ENCODE measurements at places on chromosomes 11 and 22. TPM values are rescaled to one million over a fixed set of nuclear protein-coding genes. Genes with fewer than 3 reads are reported as not detected.

The A4GALT gene
- 0.52 TPM for total RNA-seq

The GP1BB gene
- not detected for total RNA-seq

The MYBPC3 gene
- total RNA-seq, result not detected

The TANGO2 gene
- total RNA-seq, result 36.7 TPM

The ARHGEF12 gene
- 61.1 TPM for total RNA-seq

- no peaks in the 10 kb centered on the region for H3K27me3 ChIP-seq
- H3K27ac ChIP-seq, result peak overlapping the region; percentile 58
- no peak for DNase-seq
- H3K36me3 ChIP-seq, result peaks cover 56% of the 10 kb centered on the region
- peaks cover 42% of the 10 kb centered on the region for H3K4me1 ChIP-seq
These were observed 24.3 kb upstream of the ADSL start for GRCh38 chr22:40322021-40322420.

DNA sequence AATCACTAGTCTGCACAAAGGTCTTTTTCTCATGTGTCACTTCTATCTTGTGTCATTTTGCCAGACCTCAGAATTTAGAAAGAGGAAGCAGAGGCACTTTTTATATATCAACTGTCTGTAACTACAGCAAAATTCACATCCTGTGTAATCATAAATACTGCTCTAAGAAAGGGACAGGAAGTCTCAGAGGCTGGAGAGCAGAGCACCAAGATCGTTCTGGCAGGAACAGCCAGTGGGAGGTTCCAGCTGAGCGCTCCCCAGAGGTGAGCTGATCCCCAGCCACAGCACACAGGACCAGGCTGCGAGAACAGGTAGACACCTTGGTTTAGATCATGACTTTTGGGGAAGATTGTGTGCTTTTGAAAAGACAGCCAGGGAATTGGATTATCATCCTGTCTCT, at the start of gene MS4A7:
TSS of gene MS4A7 (plus strand) at position 179 of the 400 bp plus-strand sequence. CDS start 4,610 bp downstream, outside the sequence.
- peaks cover 10% of the 10 kb centered on the region for H3K4me1 ChIP-seq
- H3K4me3 ChIP-seq, result no peak within 1 kb of the TSS
- no peak within 1 kb of the TSS for H3K27ac ChIP-seq
- DNase-seq, result no peak

DNA sequence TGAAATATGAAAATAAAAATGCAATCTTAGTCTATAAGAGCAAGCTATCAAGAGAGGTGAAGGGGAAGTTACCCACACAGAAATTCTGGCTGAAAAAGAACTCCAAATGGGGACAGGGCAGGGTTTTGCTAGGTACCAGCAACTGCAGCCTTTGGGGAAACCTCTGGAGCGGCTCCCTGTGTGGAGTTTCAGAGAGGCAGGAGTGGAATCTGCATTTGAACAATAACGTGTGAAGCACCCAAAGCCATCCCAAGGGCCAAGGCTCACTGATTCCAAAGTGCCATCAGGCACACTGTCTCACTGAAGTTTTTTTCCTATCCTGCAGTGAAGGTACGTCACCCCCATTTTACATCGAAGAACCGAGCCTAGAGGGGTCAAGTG, 87.8 kb downstream of the KCNC1 start:
- H3K4me1 ChIP-seq, result no peaks in the 10 kb centered on the region
- no peak overlapping the region for H3K4me3 ChIP-seq
- no peak for DNase-seq
- H3K27ac ChIP-seq, result no peak overlapping the region

DNA sequence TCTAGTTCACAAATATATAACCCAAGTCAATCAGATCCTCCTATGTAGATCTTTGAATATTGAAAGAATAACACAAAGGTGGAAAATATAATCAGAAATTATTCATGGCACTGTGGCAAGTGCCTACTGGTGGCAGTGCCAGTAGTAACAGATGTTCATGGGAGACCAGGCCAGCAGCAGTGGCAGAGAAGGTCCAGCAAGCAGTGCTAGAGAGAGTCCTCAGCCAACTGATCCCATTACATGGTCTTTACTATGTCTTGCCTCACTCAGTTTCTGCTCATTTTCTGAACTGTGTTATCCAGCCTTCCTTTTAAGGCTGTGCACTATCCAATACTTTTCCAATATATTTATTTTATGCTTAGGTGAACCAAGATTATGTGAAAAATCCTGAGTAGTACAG, 124.9 kb downstream of the MRTFA start:
- no peak for DNase-seq

GRCh38 chr22:23381661-23382427, 198.2 kb downstream of the IGLL1 start:
- H3K27me3 ChIP-seq, result peaks cover 3% of the 10 kb centered on the region
- no peak overlapping the region for H3K27ac ChIP-seq
- no peaks in the 10 kb centered on the region for H3K4me1 ChIP-seq
- no peaks in the 10 kb centered on the region for H3K36me3 ChIP-seq

DNA sequence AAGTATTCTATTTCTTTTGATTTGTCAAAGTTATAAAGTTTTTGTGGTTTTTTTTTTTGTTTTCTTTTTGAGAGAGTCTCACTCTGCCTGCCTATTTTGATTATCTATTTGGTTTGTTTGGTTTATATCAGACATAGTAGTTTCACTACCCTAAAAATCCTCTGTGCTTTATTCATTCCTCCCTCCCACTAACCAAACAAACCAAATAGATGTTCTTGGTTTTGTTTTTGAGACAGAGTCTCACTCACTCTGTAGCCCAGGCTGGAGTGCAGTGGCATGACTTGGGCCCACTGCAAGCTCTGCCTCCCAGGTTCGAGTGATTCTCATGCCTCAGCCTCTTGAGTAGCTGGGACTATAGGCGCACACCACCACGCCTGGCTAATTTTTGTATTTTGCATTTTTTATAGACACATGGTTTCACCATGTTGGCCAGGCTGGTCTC, 67.9 kb downstream of the ENTHD1 start:
- H3K27ac ChIP-seq, result peak overlapping the region; percentile 25
- H3K4me1 ChIP-seq, result peaks cover 17% of the 10 kb centered on the region
- H3K27me3 ChIP-seq, result peaks cover 19% of the 10 kb centered on the region
- H3K36me3 ChIP-seq, result peaks cover 2% of the 10 kb centered on the region
- peak; percentile 50 for DNase-seq

DNA sequence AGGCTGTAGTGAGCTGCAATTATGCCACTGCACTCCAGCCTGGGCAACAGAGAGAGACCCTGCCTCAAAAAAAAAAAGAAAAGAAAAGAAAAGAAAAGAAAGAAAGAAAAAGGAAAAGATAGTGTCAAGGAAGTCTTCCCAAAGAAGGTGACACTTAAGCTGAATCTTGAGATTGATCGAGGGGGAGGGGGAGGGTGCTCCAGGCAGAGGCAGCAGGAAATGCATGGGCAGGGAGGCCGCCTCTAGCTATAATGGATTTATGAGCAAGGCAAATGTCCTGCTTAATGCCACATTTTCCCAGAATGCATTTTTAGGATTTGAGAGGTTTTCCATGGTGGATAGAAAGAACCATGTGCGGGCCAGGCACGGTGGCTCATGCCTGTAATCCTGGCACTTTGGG, 13.8 kb upstream of the DDB2 start:
- DNase-seq, result no peak
- no peaks in the 10 kb centered on the region for H3K4me1 ChIP-seq
- no peak overlapping the region for H3K4me3 ChIP-seq
- peaks cover 21% of the 10 kb centered on the region for H3K27me3 ChIP-seq
- no peak overlapping the region for H3K27ac ChIP-seq
- H3K36me3 ChIP-seq, result no peaks in the 10 kb centered on the region

DNA sequence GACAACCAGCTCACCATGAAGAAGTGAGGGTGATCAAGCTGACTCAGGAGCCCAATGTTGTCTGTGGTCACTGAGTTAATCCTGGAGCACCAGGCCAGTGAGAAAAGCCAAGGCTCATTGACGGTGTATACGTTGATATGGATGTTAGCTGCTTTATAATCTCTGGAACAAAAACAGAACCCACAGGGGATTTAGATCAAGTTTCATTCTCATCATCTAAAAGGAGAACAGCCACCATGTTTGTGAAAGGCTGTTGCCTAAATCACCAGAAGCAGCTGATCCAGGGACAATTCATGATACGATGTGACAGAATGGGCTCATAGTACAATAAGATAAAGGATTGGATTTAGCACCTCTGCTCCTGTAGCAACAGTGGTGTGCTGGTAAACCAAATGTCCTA, 68.5 kb downstream of the GDPD4 start:
- DNase-seq, result no peak
- no peaks in the 10 kb centered on the region for H3K36me3 ChIP-seq
- no peaks in the 10 kb centered on the region for H3K4me1 ChIP-seq
- H3K27me3 ChIP-seq, result peaks cover 16% of the 10 kb centered on the region
- no peak overlapping the region for H3K27ac ChIP-seq
- H3K4me3 ChIP-seq, result no peak overlapping the region

GRCh38 chr11:57638005-57638781, 11.5 kb downstream of the YPEL4 start:
- H3K36me3 ChIP-seq, result no peaks in the 10 kb centered on the region
- H3K4me3 ChIP-seq, result peak overlapping the region; percentile 80
- peaks cover 13% of the 10 kb centered on the region for H3K4me1 ChIP-seq
- H3K27me3 ChIP-seq, result peaks cover 48% of the 10 kb centered on the region
- no peak for DNase-seq
- H3K27ac ChIP-seq, result no peak overlapping the region

- H3K36me3 ChIP-seq, result no peaks in the 10 kb centered on the region
- no peak overlapping the region for H3K4me3 ChIP-seq
- no peak for DNase-seq
- no peak overlapping the region for H3K27ac ChIP-seq
- peaks cover 31% of the 10 kb centered on the region for H3K27me3 ChIP-seq
These were observed 16.8 kb upstream of the CUL5 start for GRCh38 chr11:107991868-107992414.

GRCh38 chr22:19756288-19757128, 4.1 kb upstream of the TBX1 start:
- H3K27ac ChIP-seq, result no peak overlapping the region
- peaks cover 6% of the 10 kb centered on the region for H3K36me3 ChIP-seq
- peaks cover 70% of the 10 kb centered on the region for H3K27me3 ChIP-seq
- DNase-seq, result peak; percentile 73
- H3K4me1 ChIP-seq, result peaks cover 16% of the 10 kb centered on the region
- no peak overlapping the region for H3K4me3 ChIP-seq

DNA sequence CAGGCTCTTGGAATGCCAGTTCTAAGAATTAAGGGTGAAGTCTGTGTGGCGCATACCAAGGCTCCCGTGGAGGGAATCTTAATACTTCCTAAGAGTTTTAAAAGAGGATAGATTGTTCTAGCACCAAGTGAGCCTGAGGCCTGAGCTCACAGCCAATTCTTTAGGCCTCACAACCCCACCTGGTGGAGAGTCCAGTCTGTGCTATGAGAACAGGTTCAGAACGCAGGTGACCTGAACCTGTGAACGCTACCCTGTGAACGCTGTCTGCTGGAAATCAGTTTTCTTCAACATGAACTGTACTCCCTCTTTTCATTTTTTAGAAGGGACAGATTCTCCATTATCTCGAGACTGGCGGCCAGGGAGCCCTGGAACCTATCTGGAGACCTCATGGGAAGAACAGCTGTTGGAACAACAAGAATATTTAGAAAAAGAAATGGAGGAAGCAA, 43.2 kb upstream of the DLAT start:
- H3K27me3 ChIP-seq, result peaks cover 7% of the 10 kb centered on the region
- no peak overlapping the region for H3K4me3 ChIP-seq
- H3K36me3 ChIP-seq, result peaks cover 6% of the 10 kb centered on the region
- H3K27ac ChIP-seq, result no peak overlapping the region
- peaks cover 8% of the 10 kb centered on the region for H3K4me1 ChIP-seq
- peak; percentile 70 for DNase-seq

GRCh38 chr22:19419464-19420178, 11.9 kb downstream of the HIRA start:
- peak; percentile 66 for DNase-seq
- H3K4me3 ChIP-seq, result peak overlapping the region; percentile 41
- no peaks in the 10 kb centered on the region for H3K27me3 ChIP-seq
- H3K27ac ChIP-seq, result peak overlapping the region; percentile 89
- H3K4me1 ChIP-seq, result peaks cover 67% of the 10 kb centered on the region

- H3K36me3 ChIP-seq, result peaks cover 7% of the 10 kb centered on the region
- no peak overlapping the region for H3K27ac ChIP-seq
- no peaks in the 10 kb centered on the region for H3K4me1 ChIP-seq
- DNase-seq, result no peak
- no peak overlapping the region for H3K4me3 ChIP-seq
These were observed 59.0 kb downstream of the CEP57 start for GRCh38 chr11:95849087-95849825.

- H3K4me1 ChIP-seq, result peaks cover 8% of the 10 kb centered on the region
- H3K27me3 ChIP-seq, result no peaks in the 10 kb centered on the region
- H3K27ac ChIP-seq, result no peak overlapping the region
- H3K36me3 ChIP-seq, result peaks cover 4% of the 10 kb centered on the region
- DNase-seq, result no peak
These were observed 93.0 kb downstream of the SCN3B start for GRCh38 chr11:123561431-123561800.

- H3K36me3 ChIP-seq, result peaks cover 5% of the 10 kb centered on the region
- H3K4me3 ChIP-seq, result peak overlapping the region; percentile 89
- peaks cover 2% of the 10 kb centered on the region for H3K27me3 ChIP-seq
- peaks cover 25% of the 10 kb centered on the region for H3K4me1 ChIP-seq
These were observed 777 bp downstream of the LTO1 start for GRCh38 chr11:69674267-69674885.

DNA sequence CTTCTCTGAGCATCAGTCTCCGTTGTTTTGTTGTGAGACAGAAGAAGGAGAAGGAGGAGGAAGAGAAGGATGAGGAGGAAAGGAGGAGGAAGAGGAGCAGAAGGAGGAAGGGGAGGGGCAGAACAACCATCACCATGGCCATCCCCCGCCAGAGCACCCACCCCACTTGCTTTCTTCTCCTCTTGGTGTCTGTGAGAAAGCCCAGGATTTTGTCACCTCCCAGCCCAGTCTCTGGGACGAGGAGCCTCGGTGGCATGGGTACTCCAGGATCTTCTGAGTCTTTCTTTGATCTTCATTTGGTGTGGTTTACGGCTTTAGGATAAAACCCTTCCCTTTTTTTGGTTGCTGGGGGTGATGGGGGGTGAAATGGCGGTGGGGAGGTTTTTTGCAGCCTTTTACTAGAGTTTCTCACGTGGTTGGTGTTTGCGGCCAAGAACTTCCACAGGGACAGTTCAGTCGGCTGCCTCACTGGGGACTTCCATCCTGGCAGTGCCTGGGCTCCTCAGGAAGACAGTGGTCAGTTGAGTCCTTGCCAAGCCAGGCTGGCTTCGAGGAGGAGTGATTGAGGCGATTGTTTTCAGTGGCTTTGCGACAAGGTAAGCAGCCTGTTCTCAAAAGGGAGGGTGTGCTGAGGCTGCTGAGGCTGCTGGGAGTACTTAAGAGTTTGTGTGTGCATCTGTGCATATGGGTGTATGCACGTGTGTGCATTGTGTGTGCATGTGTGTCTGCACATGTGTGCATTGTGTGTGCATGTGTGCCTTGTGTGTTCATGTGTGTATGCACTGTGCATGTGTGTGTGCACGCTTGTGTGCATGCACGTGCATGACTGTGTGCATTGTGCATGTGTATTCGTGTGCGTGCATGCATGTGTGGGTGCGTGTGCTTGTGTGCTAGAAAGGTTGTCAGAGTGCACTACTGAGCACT, 567.5 kb downstream of the TBC1D22A start:
- no peaks in the 10 kb centered on the region for H3K36me3 ChIP-seq
- no peak overlapping the region for H3K27ac ChIP-seq
- no peak overlapping the region for H3K4me3 ChIP-seq
- H3K27me3 ChIP-seq, result no peaks in the 10 kb centered on the region

Measured in activated CD8-positive, alpha-beta memory T cell treated with anti-CD3 and anti-CD28 coated beads, Interleukin-2, amount 10 ng/mL, durations not matched to agents 7 days and 5 days (primary cell).